ENCODE measurements at places on chromosomes 4 and X. TPM values are rescaled to one million over a fixed set of nuclear protein-coding genes. Genes with fewer than 3 reads are reported as not detected.

Gene EMD
- 37.0 TPM for total RNA-seq

Gene PRMT9
- total RNA-seq, result 6.0 TPM

Gene BRS3
- total RNA-seq, result not detected

Gene RASSF6
- total RNA-seq, result 0.50 TPM

Gene TCEAL2
- total RNA-seq, result 24.2 TPM

Gene PAGE5
- total RNA-seq, result not detected

Gene XAGE1A
- total RNA-seq, result not detected

Gene CFAP47
- under 0.01 TPM for total RNA-seq

Gene ABCG2
- 2.2 TPM for total RNA-seq

Gene RBM46
- total RNA-seq, result not detected

GRCh38 chr4:164779811-164780216 is 25.9 kb downstream of the SMIM31 start:
- no peaks in the 10 kb centered on the region for H3K4me1 ChIP-seq
- no peaks in the 10 kb centered on the region for H3K36me3 ChIP-seq
- H3K27me3 ChIP-seq, result no peaks in the 10 kb centered on the region
- no peak for DNase-seq
- H3K4me3 ChIP-seq, result no peak overlapping the region
- no peak overlapping the region for H3K27ac ChIP-seq

- no peak overlapping the region for H3K4me3 ChIP-seq
- H3K4me1 ChIP-seq, result no peaks in the 10 kb centered on the region
- H3K36me3 ChIP-seq, result no peaks in the 10 kb centered on the region
Observed at GRCh38 chr4:158758142-158758541, 10.7 kb upstream of the FNIP2 start.

GRCh38 chr4:657834-658667 is 16.0 kb downstream of the ATP5ME start:
- no peak overlapping the region for H3K27ac ChIP-seq
- peaks cover 2% of the 10 kb centered on the region for H3K4me1 ChIP-seq
- no peak overlapping the region for H3K4me3 ChIP-seq
- H3K36me3 ChIP-seq, result no peaks in the 10 kb centered on the region
- no peak for DNase-seq

DNA sequence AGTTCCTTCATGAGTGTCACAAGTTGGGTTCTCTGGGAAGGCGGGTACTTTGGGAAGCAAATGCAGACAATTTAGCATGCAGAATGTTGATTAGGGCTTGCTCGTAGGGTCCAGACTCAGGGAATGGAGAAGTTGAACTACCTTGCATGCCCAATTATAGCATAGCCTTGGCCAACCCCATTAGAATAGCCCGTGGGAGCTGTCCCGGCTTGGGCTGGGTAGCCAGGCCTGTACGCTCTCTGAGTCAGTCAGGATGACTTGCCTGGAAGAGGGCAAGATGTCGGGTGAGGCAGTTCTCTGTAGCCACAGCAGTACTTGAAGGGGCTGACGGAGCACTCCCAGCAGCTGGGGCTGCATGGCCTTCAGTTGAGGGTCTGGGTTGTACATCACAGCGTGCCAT is 19.5 kb downstream of the KIAA0232 start:
- H3K27ac ChIP-seq, result no peak overlapping the region
- peaks cover 3% of the 10 kb centered on the region for H3K36me3 ChIP-seq
- H3K4me3 ChIP-seq, result no peak overlapping the region
- no peaks in the 10 kb centered on the region for H3K27me3 ChIP-seq
- DNase-seq, result no peak

GRCh38 chr4:8938623-8939022 is 67.0 kb upstream of the HMX1 start:
- H3K27ac ChIP-seq, result no peak overlapping the region
- H3K27me3 ChIP-seq, result no peaks in the 10 kb centered on the region
- H3K36me3 ChIP-seq, result no peaks in the 10 kb centered on the region
- H3K4me3 ChIP-seq, result no peak overlapping the region
- DNase-seq, result no peak
- no peaks in the 10 kb centered on the region for H3K4me1 ChIP-seq

GRCh38 chr4:174041555-174042105 is 241.8 kb downstream of the FBXO8 start:
- DNase-seq, result no peak
- no peaks in the 10 kb centered on the region for H3K27me3 ChIP-seq
- H3K4me3 ChIP-seq, result no peak overlapping the region

GRCh38 chrX:108640817-108641216 is 95.5 kb downstream of the IRS4 start:
- H3K27ac ChIP-seq, result no peak overlapping the region
- no peak overlapping the region for H3K4me3 ChIP-seq
- no peaks in the 10 kb centered on the region for H3K36me3 ChIP-seq
- no peaks in the 10 kb centered on the region for H3K4me1 ChIP-seq
- H3K27me3 ChIP-seq, result no peaks in the 10 kb centered on the region

DNA sequence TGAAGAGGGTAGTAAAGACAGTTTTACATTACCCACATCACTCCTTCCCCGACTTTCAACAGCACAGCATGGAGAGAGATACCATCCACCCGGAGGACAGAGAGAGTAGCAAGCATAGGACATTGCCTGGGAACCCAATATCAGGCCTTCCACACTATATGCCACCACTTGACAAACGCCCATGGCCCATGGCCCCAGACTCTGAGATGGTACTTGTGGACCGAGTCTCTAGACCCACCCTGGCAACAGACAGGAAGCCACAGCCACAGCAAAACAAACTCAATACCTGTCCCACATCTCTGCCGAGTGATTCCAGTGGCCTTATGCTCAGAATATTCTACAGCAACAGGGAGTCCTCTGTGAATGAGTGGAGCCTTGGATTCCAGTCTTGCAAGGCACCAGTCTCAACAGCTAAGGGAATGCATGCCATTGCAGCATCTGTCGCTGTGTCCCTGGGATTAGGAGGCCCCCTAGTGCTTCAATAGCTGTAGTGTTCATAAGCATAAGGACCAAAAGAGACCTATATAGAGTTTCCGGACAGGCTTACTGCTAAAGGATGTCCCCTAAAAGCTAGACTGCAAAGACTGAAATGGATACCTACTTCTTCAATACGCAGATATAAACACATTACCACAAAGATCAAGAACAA is 14.7 kb upstream of the CT55 start:
- H3K36me3 ChIP-seq, result no peaks in the 10 kb centered on the region
- no peak overlapping the region for H3K4me3 ChIP-seq
- no peaks in the 10 kb centered on the region for H3K27me3 ChIP-seq
- H3K27ac ChIP-seq, result no peak overlapping the region
- DNase-seq, result no peak

GRCh38 chr4:10671366-10671765 is 13.2 kb downstream of the CLNK start:
- no peaks in the 10 kb centered on the region for H3K27me3 ChIP-seq
- no peaks in the 10 kb centered on the region for H3K4me1 ChIP-seq
- no peak overlapping the region for H3K27ac ChIP-seq
- no peaks in the 10 kb centered on the region for H3K36me3 ChIP-seq
- DNase-seq, result no peak
- no peak overlapping the region for H3K4me3 ChIP-seq

DNA sequence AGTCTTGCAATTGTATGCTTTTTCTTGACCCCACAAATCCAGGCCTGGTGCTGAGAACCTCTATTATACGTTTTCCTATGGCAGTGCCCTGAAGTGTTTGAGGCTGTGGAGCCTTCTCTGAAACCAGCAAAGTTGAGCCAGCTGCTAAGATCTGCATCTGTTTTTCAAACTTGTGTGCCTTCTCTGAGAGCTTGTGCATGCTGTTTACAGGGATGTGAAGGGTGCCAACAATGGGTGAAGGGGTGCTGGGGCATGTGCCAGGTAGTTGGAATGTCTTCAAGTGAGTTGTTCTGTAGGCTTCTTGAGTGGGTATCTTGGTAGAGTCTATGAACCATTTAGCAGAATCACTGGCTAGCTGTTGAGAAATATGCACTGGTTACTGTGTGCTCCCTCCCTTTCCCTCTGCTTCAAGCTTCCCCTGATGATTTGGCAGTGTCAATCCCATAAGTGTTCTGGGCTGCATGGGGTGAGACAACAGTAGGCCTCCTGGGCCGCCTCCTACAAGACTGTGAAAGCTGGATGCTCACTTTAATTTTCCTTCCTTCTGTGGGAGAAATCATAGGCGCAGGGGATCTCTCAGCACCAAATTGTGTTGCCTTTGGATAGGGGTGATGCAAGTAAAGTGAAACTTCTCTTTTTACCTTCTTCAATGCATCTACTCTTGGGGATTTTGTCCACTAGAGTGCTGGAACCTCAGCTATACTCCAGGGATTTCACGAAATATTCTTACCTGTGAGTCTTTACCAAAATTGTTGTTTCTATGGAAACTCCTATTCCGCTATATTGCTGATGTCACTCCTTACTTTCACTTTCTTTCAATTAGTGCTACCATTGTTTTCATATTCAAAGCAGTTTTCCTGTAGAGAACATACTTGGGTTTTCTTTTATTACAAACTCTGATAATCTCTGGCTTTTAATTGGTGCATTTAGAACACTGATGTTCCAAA is 30.0 kb downstream of the ITM2A start:
- no peaks in the 10 kb centered on the region for H3K4me1 ChIP-seq
- no peaks in the 10 kb centered on the region for H3K27me3 ChIP-seq
- H3K4me3 ChIP-seq, result no peak overlapping the region
- no peaks in the 10 kb centered on the region for H3K36me3 ChIP-seq
- no peak for DNase-seq
- H3K27ac ChIP-seq, result no peak overlapping the region

DNA sequence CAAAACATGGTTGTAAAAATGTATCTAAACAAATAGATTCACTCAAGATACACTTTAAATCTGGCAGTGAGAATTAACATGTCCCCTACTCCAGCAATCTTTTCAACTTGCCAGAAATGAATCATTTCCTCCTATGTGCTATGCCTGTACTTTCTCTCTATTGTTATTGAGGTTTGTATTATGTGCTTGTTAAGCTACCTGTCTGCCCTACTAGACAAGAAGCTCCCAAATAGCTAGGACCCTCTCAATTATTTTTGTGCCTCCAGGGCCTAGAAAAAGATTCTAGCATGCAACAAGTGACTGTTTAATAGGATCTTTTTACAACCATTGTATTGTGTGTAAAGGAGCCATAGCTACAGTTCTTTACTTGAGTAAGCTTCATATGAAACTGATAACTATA is 3.5 kb upstream of the SAP30 start:
- peak overlapping the region; percentile 87 for H3K4me3 ChIP-seq
- H3K36me3 ChIP-seq, result no peaks in the 10 kb centered on the region
- peaks cover 29% of the 10 kb centered on the region for H3K4me1 ChIP-seq
- peak overlapping the region; percentile 89 for H3K27ac ChIP-seq
- no peaks in the 10 kb centered on the region for H3K27me3 ChIP-seq

- no peak overlapping the region for H3K27ac ChIP-seq
- no peaks in the 10 kb centered on the region for H3K4me1 ChIP-seq
- H3K36me3 ChIP-seq, result no peaks in the 10 kb centered on the region
- H3K4me3 ChIP-seq, result no peak overlapping the region
Observed at GRCh38 chr4:6335040-6335590, 65.5 kb downstream of the WFS1 start.

GRCh38 chr4:95877636-95878035 is 37.7 kb downstream of the PDHA2 start:
- H3K27me3 ChIP-seq, result no peaks in the 10 kb centered on the region
- no peaks in the 10 kb centered on the region for H3K36me3 ChIP-seq
- H3K27ac ChIP-seq, result no peak overlapping the region
- no peaks in the 10 kb centered on the region for H3K4me1 ChIP-seq

GRCh38 chr4:103075435-103075893 is 1.1 kb downstream of the SLC9B2 start:
- DNase-seq, result no peak
- peak overlapping the region; percentile 80 for H3K4me3 ChIP-seq
- H3K27ac ChIP-seq, result peak overlapping the region; percentile 89
- peaks cover 22% of the 10 kb centered on the region for H3K4me1 ChIP-seq
- no peaks in the 10 kb centered on the region for H3K27me3 ChIP-seq

DNA sequence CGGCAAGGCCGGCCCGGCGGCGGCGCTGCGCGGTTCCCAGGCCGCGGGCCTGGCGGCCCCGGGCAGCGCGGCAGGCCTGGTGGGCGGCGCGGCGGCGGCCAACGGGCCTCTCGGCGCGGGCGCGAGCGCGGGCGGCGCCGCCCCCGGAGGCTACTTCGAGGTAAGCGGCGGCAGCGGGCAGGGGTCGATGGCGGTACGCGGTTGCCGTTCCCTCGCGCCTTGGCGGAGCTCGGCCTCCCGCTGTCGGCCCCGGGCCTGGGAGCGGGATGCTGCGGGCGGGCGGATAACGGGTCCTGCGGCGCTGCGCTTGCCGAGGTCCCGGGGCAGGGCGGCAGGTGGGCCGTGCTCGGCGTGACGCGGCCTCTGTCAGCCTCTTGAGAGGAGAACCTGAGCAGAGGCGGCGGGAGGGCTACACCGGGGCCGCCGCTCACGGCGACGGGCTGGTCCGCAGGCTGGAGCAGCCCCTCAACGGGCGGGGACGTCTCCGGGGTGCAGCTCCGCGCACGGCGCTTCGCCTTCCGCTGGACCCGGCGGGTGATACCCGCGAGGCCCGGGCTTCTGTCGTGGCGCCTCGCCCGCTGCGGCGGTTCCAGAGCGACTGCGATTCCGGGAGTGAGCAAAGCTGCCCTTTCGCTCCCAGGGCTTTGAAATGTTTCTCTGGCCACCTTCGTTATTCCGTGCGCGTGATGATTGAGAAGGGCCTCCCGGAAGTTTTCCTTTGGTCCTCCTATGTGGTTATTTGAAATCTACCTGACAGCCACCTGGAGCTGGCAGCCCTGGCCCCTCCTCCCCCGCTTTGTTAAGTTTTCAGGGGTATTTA is 774 bp downstream of the FAM193A start:
- DNase-seq, result no peak
- H3K4me3 ChIP-seq, result peak overlapping the region; percentile 90
- H3K27ac ChIP-seq, result peak overlapping the region; percentile 96
- no peaks in the 10 kb centered on the region for H3K27me3 ChIP-seq
- H3K36me3 ChIP-seq, result no peaks in the 10 kb centered on the region
- H3K4me1 ChIP-seq, result peaks cover 57% of the 10 kb centered on the region
